ENCODE measurements at places on chromosomes 7 and 10. TPM values are rescaled to one million over a fixed set of nuclear protein-coding genes. Genes with fewer than 3 reads are reported as not detected.

SOSTDC1 gene
- total RNA-seq: not detected

PSD gene
- total RNA-seq: not detected

R3HCC1L gene
- total RNA-seq: 6.3 TPM

KIF11 gene
- 35.1 TPM for total RNA-seq

IKZF1 gene
- not detected for total RNA-seq

ABLIM1 gene
- total RNA-seq: 43.5 TPM

FZD1 gene
- total RNA-seq: 6.0 TPM

TRIM4 gene
- total RNA-seq: 25.8 TPM

LIPK gene
- total RNA-seq: not detected

CYP3A5 gene
- total RNA-seq: not detected

MACC1 gene
- total RNA-seq: not detected

Data from mammary microvascular endothelial cell (primary cell).